Cardiac atrium fibroblast (primary cell): ENCODE measurements at places on chromosomes 3 and 15. TPM values are rescaled to one million over a fixed set of nuclear protein-coding genes. Genes with fewer than 3 reads are reported as not detected.

Gene MCF2L2
- 0.16 and 0.18 TPM in 2 replicates for total RNA-seq

Gene ITIH4
- total RNA-seq: 0.49 and 4.5 TPM in 2 replicates

Gene SLCO2A1
- total RNA-seq: 4.2 and 4.5 TPM in 2 replicates

Gene SH3GL3
- total RNA-seq: 0.32 TPM in 1 of 2 replicates, not detected in the other

Gene SPINT1
- 0.36 and 0.81 TPM in 2 replicates for total RNA-seq

Gene HIGD2B
- 0.36 TPM in 1 of 2 replicates, not detected in the other for total RNA-seq
